Inflammatory macrophage (primary cell): ENCODE measurements at places on chromosomes 3 and 15.

GRCh38 chr3:160586679-160587078 lies 21.3 kb upstream of the KPNA4 start:
- no peak for DNase-seq

GRCh38 chr3:95887114-95887513 lies 927.3 kb upstream of the EPHA6 start:
- DNase-seq: no peak

GRCh38 chr3:59043391-59043790 lies 6.4 kb downstream of the CFAP20DC start:
- DNase-seq: no peak

- no peak for DNase-seq
These were observed 181.8 kb downstream of the TBC1D2B start for GRCh38 chr15:77895742-77896141.

DNA sequence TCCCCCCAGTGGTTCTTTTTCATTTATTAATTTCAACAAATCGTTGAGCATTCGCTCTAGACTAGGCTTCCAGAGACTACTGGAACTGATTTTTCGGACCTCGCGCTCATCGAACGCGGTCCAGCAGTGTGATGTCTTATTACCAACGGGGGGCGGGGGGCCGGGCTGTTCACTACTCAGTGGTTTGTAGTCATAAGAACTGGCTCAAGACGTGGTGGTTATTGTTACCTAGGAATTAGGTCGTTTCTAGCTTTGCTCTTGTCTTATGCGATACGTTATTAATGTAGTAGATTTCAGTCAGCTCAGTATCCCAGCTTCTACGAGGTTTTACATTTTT lies 858 bp downstream of the RBM5 start:
- DNase-seq: no peak

- DNase-seq: no peak
These were observed 6.4 kb upstream of the CAPN7 start for GRCh38 chr3:15199493-15200105.

- no peak for DNase-seq
These were observed 39.8 kb upstream of the FGF7 start for GRCh38 chr15:49383266-49383665.

DNA sequence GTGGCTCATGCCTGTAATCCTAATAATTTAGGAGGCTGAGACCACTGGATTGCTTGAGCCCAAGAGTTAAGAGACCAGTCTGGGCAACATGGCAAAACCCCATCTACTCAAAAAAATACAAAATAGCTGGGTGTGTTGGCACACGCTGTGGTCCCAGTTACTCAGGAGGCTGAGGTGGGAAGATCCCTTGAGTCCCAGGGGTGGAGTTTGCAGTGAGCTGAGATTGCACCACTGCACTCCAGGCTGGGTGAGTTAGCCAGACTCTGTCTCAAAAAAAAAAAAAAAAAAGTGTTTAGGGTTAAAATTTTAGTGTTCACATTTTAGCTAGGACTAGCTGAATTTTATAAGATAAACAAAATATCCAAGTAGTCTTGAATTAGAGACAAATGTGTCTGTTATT lies 1340.1 kb upstream of the EPHA6 start:
- no peak for DNase-seq

GRCh38 chr15:72235298-72235697 lies 4.3 kb upstream of the PKM start:
- DNase-seq: no peak

GRCh38 chr3:160546727-160547126 lies 18.6 kb downstream of the KPNA4 start:
- DNase-seq: no peak
